ENCODE measurements at places on chromosomes 1 and 21. TPM values are rescaled to one million over a fixed set of nuclear protein-coding genes. Genes with fewer than 3 reads are reported as not detected.

The PRKAA2 gene
- total RNA-seq: 0.06 TPM

The CENPF gene
- total RNA-seq: 3.5 TPM

The AMY1C gene
- not detected for total RNA-seq

The NES gene
- 30.6 TPM for total RNA-seq

The SFN gene
- not detected for total RNA-seq

The NCMAP gene
- not detected for total RNA-seq

The FCRL1 gene
- total RNA-seq: not detected

The DMBX1 gene
- not detected for total RNA-seq

The ZFP69B gene
- total RNA-seq: 0.44 TPM

The DCST1 gene
- not detected for total RNA-seq

Data from cardiac ventricle fibroblast (primary cell).